H9 (cell line): ENCODE measurements at places on chromosomes 1 and 21.

DNA sequence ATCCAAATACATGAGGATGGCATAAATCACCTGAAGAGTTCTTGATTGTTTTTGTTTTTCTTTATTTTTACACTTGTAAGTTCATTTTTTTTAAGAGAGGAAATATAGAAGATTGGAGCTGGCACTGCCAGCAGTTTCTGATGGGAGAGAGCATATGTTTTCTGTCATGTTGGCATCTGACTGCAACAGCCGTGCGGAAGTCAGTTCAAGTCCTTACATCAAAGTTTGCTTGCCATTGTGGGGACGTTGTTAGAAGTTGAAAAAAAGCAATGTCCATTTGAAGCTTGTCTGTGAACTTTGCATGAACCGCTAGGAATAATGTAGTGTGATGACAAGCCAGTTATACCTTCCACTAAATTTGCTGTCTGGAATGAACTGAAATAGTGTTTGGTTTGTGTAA is 126.5 kb upstream of the USH2A start:
- H3K36me3 ChIP-seq = no peaks in the 10 kb centered on the region
- H3K27me3 ChIP-seq = no peaks in the 10 kb centered on the region
- no peaks in the 10 kb centered on the region for H3K4me1 ChIP-seq
- no peak overlapping the region for H3K27ac ChIP-seq
- no peak for DNase-seq

DNA sequence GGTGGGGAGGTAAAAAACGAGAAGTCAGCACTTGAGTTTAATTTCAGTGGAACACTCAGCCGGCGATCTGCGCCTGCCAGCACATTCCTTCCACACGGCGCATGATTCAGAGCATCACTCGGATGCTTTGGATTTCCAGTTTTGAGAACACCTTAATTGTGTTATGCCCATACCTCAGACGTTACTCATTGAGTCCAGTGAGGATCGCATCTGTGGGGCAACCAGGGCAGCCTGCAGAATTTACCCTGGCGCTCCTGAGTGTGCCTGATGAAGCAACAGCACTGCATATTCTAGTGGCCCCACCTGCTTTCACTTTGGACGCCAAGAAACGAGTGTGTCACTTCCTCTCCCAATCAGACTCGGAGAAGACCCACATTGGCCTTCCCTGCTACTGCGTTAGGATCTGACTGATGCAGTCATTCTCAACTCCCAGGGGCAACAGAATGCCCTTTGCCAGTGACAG is 19.9 kb downstream of the FAM89A start:
- H3K36me3 ChIP-seq = no peaks in the 10 kb centered on the region
- no peaks in the 10 kb centered on the region; the same call in 1 of the 2 replicates for H3K27me3 ChIP-seq
- DNase-seq = no peak
- H3K27ac ChIP-seq = no peak overlapping the region
- H3K4me1 ChIP-seq = peaks cover 12% of the 10 kb centered on the region; the same call in 1 of the 2 replicates

DNA sequence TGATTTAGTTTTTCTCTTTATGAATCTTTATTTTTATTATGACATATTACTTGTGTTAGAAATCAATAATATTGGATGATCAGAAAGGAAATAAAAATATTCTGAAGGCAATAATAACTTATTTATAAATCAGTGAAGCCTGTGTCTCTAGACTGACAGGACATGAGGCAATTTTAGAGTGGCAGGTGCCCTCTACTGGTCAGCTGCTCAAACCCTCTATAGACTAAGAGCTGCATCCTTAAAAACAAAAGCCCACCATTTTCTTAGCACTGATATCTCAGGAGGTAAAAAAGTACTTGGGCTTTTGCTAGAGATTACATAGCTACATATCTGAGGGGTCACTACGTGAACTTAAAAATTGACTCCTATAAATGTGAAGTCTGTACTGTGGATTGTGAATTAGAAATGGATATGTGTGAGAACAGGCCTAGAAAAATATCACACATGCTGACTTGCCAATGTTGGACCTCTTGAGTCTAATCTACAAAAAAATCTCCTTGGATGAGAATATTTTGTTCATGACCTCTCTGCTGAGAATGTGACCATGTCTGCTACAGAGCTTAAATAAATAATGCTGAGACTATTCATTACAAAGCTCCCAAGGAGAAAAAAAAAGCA is 597.9 kb upstream of the ADAMTS5 start:
- no peaks in the 10 kb centered on the region for H3K36me3 ChIP-seq
- H3K4me1 ChIP-seq = no peaks in the 10 kb centered on the region
- no peak overlapping the region for H3K27ac ChIP-seq
- H3K4me3 ChIP-seq = no peak overlapping the region

- H3K27me3 ChIP-seq = no peaks in the 10 kb centered on the region
- H3K4me1 ChIP-seq = no peaks in the 10 kb centered on the region
- H3K36me3 ChIP-seq = no peaks in the 10 kb centered on the region
- DNase-seq = no peak
Observed at GRCh38 chr1:23466423-23466989, 17.5 kb downstream of the ASAP3 start.

DNA sequence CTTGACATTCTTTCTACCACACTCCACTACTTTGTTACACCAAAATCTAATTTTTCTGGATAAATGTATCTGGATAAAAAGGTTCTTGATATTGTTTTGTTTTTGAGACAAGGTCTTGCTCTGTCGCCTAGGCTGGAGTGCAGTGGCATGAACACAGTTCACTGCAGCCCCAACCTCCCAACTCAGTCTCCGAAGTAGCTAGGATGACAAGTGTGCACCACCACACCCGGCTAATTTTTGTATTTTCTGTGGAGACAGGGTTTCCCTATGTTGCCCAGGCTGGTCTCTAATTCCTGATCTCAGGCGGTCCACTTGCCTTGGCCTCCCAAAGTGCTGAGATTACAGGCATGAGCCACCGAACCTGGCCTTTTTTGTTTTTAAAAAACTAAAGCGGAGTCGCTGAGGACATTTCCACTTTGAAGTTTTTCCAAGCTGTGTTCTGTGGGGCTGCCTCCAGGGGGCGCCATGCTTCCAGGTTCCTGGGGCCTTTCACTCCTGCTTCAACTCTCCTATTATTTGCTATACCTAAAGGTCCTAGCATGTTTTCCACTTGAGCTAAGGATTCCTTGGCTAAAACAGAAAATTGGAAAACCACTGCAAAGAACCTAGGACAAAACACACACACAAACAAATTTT is 14.1 kb upstream of the NCMAP start:
- no peak for DNase-seq
- no peak overlapping the region for H3K27ac ChIP-seq
- H3K36me3 ChIP-seq = peaks cover under 1% of the 10 kb centered on the region; the same call in 1 of the 2 replicates
- no peaks in the 10 kb centered on the region for H3K27me3 ChIP-seq
- H3K4me3 ChIP-seq = no peak overlapping the region
- H3K4me1 ChIP-seq = no peaks in the 10 kb centered on the region

GRCh38 chr1:61842863-61843514 is 100.7 kb downstream of the PATJ start:
- no peak overlapping the region for H3K4me3 ChIP-seq
- peaks cover 11% of the 10 kb centered on the region for H3K36me3 ChIP-seq
- H3K27ac ChIP-seq = no peak overlapping the region
- H3K4me1 ChIP-seq = 0 out of 2 replicates have a peak, but pooled peaks cover 1% of the 10 kb centered on the region
